ENCODE measurements at places on chromosomes 5 and 9.

DNA sequence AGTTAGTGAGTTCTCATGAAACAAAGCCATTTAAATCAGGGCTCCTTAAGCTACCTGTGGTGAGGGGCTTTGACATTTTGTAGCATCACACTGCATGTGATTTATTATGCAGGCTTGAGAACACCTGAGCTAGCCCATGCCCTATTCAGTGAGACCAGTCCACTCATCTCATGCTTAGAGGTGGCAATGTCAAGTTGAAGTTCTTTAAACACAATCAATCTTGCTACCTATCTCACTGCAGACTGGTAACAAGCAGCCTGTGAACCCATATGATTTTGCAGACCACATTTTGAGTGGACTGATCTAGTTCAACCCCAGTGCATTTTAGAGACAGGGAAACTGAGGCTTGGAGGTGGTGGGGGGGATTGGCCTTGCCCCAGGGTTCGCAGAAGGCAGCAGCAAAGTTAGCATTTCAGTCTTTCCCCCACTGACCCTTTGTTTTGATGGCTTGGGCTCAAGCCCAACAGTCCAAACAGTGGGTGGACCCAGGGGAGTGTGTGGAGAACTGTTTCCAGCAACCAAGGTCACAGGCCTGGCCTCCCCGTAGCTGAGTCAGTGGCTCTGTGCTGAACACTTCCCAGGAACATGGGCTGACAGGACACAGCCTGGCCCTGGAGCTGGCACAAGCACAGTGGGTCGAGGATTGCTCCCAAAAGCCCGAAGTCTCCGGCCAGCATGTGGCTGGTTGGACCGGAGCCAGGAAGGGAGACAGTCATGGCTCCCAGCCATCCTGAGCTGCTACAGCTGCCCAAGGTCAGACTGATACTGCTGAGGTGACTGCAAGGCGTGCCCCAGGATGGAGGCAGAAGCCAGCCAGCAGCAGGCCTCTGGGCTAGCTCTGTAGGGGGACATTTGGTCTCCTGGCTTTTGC lies 95.3 kb downstream of the RGS3 start:
- H3K36me3 ChIP-seq = no peaks in the 10 kb centered on the region
- H3K27me3 ChIP-seq = no peaks in the 10 kb centered on the region
- no peak overlapping the region for H3K4me3 ChIP-seq
- H3K4me1 ChIP-seq = peaks cover 12% of the 10 kb centered on the region
- H3K27ac ChIP-seq = no peak overlapping the region

- H3K27ac ChIP-seq = no peak overlapping the region
- no peaks in the 10 kb centered on the region for H3K27me3 ChIP-seq
- H3K4me3 ChIP-seq = no peak overlapping the region
- DNase-seq = no peak
Measured at GRCh38 chr5:147415651-147416050, 94.2 kb downstream of the DPYSL3 start.

GRCh38 chr5:174951151-174951780 lies 226.9 kb downstream of the MSX2 start:
- no peaks in the 10 kb centered on the region for H3K27me3 ChIP-seq
- H3K4me3 ChIP-seq = no peak overlapping the region
- no peak overlapping the region for H3K27ac ChIP-seq
- peak; percentile 7 for DNase-seq
- H3K4me1 ChIP-seq = no peaks in the 10 kb centered on the region
- H3K36me3 ChIP-seq = no peaks in the 10 kb centered on the region

DNA sequence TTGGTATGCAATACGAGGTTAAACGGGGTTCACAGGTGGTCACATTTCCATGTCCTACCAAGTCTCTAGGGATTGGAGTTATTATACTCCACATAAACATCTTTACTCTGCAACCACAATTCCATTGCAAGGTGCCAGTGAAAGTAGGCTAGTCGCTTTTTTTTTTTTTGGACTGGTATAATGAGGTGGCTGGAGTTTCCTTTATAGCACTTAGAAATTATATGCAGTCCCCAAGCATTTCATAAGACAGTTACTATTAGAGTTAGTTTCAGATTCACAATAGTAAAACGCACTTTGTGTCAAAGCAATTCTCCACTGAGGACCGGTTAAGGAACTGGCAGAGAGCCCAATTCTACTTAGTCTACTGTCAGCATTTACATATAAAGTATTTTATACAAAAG lies 1.4 kb downstream of the MEF2C start:
- DNase-seq = no peak
- no peaks in the 10 kb centered on the region for H3K36me3 ChIP-seq
- H3K27ac ChIP-seq = peak overlapping the region; percentile 32
- no peaks in the 10 kb centered on the region for H3K27me3 ChIP-seq

GRCh38 chr9:32742296-32742695 lies 41.0 kb upstream of the TMEM215 start:
- no peak overlapping the region for H3K4me3 ChIP-seq
- DNase-seq = no peak
- no peaks in the 10 kb centered on the region for H3K36me3 ChIP-seq
- H3K27me3 ChIP-seq = no peaks in the 10 kb centered on the region
